Right cardiac atrium (tissue), 5 donors: ENCODE measurements at places on chromosomes 7 and 10. TPM values are rescaled to one million over a fixed set of nuclear protein-coding genes. Genes with fewer than 3 reads are reported as not detected.

- no peak for DNase-seq
These were observed 57.2 kb downstream of the CALML3 start for GRCh38 chr10:5581670-5582566.

GRCh38 chr7:23918856-23919255 is 208.8 kb downstream of the STK31 start:
- DNase-seq, result no peak

- DNase-seq, result no peak
These were observed 32.2 kb upstream of the ZNF716 start for GRCh38 chr7:57417736-57418135.

- DNase-seq, result no peak
These were observed 79.0 kb downstream of the TRIL start for GRCh38 chr7:28879105-28879504.

ANKRD1 gene
- 1,154 TPM for total RNA-seq

- DNase-seq, result no peak
These were observed 81.4 kb downstream of the ZNF33B start for GRCh38 chr10:42556931-42557330.

TRPV5 gene
- not detected for total RNA-seq

DNA sequence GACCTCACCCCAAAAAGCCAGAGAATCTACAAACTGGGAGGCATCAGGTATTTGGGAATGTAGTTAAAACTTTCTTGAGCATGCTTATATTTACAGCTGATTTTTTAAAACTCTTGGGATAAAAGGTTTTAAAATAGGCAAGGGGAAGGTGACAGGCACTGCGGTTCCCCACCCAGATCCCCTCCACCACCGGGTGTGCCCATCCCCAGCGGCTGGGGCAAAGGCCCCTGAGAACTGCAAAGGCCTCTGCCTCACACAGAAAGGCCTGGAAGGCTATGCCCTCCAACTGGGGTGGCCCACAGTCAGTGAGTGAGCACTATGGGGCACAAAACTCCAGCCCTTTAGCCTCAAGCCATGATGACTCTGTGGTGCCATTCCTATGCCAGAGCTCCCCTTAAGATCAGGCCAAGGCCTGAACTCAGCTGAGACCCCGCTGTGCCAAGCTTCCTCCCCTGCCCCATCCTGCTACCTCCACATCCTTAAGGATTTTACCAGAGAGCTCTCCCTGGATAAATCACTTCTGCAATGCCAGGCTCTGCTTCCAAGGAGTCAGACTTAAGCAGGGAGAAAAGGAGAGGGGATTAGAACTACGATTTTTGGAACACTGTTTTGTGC is 299.1 kb downstream of the GRID1 start:
- DNase-seq, result no peak

DNA sequence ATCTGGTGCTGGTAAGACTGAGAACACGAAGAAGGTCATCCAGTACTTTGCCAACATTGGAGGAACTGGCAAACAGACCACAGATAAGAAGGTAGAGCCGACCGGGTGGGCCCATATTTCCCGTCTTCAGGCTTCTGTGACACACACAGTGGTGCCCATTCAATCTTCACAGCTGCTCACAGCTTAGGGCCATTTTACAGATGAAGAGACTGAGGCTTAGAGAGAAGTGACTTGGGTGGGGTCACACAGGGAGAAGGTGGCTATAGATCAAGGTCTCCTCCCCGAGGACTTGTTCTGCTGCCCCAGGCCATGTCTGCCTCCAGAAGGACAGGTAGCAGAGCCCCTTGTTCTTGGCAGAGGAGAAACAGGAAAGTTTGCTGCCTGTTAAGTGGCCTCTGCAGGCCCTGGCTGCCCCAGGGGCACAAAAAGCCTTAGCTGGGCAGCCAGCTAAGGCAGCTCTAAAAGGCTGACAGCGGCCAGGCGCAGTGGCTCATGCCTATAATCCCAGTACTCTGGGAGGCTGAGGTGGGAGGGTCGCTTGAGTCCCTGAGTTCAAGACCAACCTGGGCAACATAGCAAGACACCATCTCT is 22.6 kb upstream of the MYH16 start:
- no peak for DNase-seq

DNA sequence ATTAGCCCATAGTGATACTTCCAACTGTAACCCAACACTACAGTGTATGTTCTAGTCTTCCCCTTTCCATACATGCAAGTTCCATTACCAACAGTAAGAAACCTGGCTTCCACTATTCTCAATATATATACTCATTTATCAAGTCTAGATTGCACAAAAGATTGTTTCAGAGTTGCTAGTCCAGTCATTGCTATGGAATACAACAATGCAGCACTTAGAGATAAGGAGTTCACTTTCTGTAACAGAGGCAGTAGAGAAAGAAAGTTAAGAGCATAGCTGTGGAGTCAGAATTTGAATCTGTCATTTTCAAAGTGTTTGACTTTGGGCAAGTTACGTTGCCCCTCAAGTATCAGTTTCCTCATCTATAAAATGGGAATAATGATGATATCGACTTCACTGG is 90.1 kb downstream of the RTKN2 start:
- no peak for DNase-seq

ITPRID1 gene
- total RNA-seq, result not detected

- DNase-seq, result no peak
These were observed 96.4 kb downstream of the COBL start for GRCh38 chr7:51220226-51220625.

- no peak for DNase-seq
These were observed 78.7 kb upstream of the CXCL12 start for GRCh38 chr10:44463511-44464121.

- DNase-seq, result no peak
These were observed 44.3 kb downstream of the CXCL12 start for GRCh38 chr10:44340557-44340956.

DNA sequence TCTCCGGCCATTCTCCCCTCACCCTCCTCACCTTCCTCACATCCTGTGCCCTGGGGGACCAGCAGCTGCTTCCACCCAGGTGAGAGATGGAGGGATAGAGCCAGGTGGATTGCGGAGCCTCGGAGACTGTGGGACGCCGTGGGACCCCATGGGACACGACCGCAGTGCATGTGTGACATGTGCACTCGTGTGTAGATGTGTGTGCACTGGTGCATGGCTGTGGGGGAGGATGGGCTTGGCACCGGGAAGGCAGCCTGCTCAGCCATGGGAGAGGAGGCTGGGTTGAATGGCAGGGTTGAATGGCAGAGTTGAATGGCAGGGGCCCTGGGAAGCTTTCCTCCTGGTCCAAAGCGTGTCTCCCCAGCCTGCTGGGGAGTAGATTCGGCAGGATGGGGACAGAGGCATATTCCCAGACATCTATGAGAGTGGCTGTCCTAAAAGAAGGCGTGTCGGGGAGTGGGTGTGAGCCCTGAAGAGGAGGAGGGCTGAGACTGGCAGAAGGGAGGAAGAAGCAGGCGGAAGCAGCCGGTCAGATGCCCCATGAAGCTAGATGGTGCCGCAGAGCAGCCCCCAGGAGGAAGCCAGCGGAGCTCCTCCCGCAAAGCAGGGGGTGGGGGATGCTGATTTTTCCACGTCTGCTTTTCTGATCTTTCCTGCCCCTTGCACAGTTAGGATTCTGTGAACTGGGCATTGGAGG is 815 bp downstream of the GIMAP8 start:
- DNase-seq, result peak; percentile 60

GRCh38 chr7:82616059-82616728 is 172.6 kb upstream of the CACNA2D1 start:
- no peak for DNase-seq

NT5C3A gene
- 21.9 TPM for total RNA-seq
